ENCODE measurements at places on chromosomes 12 and 14.

DNA sequence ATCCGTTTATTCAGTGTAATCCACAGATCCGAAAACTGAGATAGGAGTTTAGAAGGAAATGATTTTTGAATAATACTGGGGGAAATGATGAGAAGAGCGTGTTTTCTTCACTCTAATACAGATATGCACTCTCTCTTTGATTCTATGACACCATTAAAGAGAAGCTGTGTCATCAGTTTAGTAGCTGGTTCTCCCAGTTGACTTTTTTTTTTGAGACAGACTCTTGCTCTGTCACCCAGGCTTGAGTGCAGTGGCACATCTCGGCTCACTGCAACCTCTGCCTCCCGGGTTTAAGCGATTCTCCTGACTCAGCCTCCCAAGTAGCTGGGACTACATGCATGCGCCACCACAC, 48.4 kb upstream of the EML1 start:
- DNase-seq: no peak

GRCh38 chr12:112538740-112539139, 120.0 kb downstream of the PTPN11 start:
- no peak for DNase-seq

- DNase-seq: no peak
Observed at GRCh38 chr14:32762886-32763285, 175.8 kb upstream of the NPAS3 start.

GRCh38 chr14:102889615-102890014, 32.8 kb upstream of the AMN start:
- DNase-seq: no peak

DNA sequence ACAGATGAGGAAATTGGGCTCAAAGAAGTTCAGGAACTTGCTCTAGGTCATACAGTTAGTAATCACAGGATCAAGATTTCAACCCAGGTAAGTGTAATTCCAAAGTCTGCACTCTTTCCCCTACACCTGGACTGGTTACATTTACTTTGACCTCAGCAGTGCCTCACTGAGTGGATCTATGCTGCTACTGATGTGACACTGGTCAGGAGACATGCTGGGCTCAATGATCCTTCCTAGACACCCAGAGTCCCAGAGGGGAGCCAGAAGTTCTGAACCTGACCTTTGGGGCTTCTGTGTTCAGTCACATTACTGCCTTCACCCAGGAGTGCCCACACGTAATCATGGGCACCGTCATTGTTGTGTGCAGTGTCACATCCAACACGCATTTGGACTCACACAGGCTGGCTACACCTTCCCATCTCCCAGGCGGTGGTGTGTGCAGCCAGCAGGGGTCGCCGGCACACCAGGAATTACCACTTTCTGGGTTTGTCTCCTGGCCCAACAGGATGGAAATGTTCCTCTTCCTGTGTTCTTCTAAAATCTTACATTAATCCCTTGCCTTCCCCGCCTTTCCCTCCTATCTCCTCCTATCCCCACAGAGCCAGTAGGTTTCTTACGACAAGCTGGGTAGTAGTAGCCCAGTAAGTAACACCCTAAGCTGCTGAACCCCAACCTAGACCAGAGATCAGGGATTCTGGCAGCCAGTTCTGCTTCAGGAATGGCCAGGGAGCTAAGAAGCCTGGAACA, 25.6 kb downstream of the CALCOCO1 start:
- DNase-seq: peak; percentile 98

DNA sequence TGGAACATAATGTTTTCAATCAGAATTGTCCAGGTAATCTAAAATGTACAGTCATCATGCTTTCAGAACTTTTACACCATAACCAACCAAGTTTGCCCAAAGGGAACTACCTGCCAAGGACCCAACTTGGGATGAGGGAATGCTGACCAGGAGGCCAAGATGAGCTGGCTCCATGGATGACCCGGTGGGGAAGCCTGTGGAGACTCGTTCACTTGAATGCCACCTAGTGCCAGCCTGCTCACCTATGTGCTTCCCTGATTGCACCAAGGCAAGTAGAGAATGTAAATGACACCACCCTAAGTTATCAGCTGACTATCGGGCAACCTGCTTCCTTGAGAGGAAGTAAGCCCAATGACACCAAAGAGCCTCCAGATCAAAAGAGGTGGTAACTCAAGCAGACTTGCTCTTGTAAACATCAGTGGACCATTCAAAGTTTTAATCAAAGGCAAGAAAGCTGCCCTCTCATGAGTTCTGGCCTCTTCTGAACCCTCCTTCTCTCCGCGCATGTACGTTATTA, 137.3 kb downstream of the TTC7B start:
- no peak for DNase-seq

DNA sequence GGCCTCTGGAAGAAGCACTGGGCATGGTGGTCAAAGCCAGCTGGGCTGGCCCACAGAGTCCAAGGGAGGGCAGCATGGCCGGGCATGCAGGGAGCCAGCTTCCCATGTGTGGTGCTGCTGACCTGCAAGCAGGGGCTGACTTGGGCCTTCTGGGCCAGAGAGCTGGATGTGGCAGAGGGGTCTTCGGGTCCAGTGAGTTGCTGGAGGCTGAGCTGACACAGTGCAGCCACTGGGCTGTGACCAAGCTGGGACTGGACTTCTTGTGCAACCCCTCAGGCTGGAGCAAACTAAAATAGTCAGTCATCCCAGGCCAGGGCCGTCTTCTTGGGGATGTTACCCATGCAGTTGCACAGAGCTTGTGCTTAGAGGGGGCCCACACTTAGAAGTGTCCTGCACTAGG, 7.3 kb upstream of the RIN3 start:
- no peak for DNase-seq

DNA sequence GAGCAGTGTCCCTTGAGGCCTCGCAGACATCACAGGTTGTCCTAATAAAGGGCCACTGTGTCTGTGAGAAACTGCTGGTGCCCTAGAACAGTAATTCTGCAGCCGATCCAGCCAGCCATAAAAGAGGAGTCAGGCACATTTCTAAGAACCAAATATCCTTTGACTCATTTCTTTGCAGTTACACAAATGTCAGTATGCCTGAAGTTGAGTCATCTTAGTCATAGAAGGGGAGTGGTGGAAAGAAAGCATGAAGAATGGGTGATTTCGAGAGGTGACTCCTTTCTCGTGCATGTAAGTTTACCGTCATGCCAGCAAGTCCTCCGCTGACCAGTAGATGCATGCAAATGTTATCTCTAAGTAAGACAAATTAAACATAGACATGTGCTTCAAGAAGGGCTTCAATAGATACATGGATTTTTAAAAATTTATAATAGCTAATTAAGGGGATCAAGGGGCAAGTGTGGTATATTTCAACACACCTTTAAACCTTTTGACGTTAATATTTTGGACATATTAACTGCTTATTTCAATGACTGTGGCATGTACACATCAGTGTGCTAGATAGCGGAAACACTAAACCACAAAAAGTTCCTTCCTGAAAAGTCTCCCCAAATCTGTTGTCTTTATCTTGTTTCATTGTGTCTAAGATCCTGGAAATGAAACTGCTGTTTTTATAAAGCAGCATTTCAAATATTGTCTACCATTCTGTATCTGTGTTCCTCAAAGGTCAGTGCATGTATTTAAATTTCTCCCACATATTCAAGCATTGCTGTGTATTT, 497.4 kb downstream of the NPAS3 start:
- DNase-seq: no peak

GRCh38 chr12:93813972-93814821, 137.0 kb downstream of the CRADD start:
- no peak for DNase-seq

- peak; percentile 96 for DNase-seq
Observed at GRCh38 chr12:114625294-114625851, 58.6 kb downstream of the TBX3 start.

DNA sequence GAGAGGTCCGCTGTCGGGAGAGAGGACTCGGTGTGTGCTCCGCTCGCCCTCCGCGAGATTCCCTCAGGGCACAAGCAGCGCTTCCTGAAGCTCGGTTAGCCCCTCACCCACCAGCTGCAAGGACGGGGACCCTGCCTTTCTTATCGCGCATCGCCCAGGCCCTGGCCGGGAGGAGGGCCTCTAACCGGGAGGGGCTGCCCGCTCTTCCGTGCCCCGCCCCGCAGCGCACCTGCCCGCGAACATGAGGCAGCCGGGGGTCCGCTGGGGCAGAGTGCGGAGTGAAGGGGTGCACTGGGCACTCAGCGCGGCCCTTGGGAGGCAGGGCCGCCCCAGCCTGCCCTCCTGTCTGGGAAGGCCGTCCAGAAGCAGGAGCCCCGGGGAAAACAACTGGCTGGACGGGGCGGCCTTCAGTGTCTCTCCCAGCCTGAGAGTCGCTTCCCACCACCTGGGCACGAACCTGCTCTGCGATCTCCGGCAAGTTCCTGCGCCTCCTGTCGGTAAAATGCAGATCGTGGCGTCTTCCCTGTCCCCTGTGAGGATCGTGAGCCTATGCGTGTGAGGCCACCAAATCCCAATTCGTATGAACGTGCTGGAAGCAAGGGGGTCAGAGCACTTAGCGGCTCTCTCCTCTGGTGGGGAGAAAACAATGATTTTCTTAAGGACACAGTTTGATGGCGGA, 28.0 kb upstream of the ADIPOR2 start:
- peak; percentile 99 for DNase-seq

- DNase-seq: peak; percentile 89
Observed at GRCh38 chr14:87805315-87805723, 187.7 kb downstream of the GALC start.
